ENCODE measurements at places on chromosomes 3 and 15. TPM values are rescaled to one million over a fixed set of nuclear protein-coding genes. Genes with fewer than 3 reads are reported as not detected.

CHST14 gene
- total RNA-seq, result 15.9 TPM

- no peak for DNase-seq
Observed at GRCh38 chr3:43707266-43707665, 16.5 kb downstream of the ABHD5 start.

- DNase-seq, result no peak
Observed at GRCh38 chr3:185411133-185411532, 48.2 kb downstream of the MAP3K13 start.

GRCh38 chr3:139241783-139242182 lies 102.0 kb upstream of the MRPS22 start:
- no peak for DNase-seq

DNA sequence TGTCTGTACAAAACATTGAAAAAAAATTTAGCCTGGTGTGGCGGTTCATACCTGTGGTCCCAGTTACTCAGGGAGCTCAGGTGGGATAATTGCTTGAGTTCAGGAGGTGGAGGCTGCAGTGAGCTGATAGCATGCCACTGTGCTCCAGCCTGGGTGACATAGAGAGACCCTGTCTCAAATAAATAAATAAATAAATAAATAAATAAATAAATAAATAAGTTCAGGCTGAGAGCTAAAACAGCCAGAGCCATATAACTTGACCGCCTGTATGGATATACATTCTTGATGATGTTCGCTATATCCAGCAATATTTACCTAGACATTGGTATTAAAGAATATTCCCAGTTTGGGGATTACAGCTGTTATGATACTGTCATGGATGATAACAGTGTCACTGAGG lies 146.9 kb downstream of the KCNH8 start:
- no peak for DNase-seq

All from lower lobe of right lung (tissue), 2 donors.